ENCODE measurements at places on chromosomes 3 and 15. TPM values are rescaled to one million over a fixed set of nuclear protein-coding genes. Genes with fewer than 3 reads are reported as not detected.

The ZNF501 gene
- 6.0 TPM for total RNA-seq

The MASP1 gene
- 25.3 TPM for total RNA-seq

The HOMER2 gene
- 7.1 TPM for total RNA-seq

The GPR62 gene
- total RNA-seq, result 8.2 TPM

The SERINC4 gene
- not detected for total RNA-seq

The LMOD3 gene
- total RNA-seq, result 0.24 TPM
